ENCODE measurements at places on chromosomes 5 and 9.

GRCh38 chr5:128681096-128681495 is 143.1 kb upstream of the FBN2 start:
- no peak for DNase-seq

DNA sequence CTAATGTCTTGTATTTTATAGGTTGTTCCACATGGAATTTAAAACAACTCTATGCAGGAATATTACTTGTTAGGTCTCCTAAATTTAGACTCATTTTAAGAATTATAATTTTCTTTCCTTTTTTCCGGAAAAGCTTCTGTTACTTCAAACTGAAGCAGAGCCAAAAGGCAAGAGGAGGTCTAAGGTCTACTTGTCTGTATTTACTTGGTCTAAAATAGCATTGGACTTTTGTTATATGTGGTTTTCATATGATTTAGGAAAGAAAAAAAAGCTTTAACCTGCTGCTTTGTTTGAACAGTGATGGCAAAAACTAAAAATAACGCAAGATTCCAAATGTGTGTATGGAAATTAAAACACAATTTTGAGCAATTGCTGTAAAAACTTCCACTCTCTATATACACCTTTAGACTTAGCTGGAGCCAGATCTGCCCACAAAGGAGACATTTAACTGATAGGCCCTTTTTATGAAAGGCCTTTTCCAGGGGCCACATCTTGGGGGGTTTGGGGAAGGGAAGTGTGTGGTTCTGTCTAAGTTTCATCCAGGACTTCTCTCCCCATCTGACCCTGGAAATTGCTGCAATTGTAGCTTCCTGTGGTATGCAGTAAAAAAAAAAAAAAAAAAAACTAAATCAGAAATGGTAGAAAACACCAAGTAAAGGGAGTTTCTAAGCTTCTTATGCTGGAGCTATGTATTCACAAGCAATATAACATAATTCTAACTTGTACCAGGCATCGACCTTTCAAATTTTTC is 307.7 kb upstream of the MEF2C start:
- DNase-seq: no peak

DNA sequence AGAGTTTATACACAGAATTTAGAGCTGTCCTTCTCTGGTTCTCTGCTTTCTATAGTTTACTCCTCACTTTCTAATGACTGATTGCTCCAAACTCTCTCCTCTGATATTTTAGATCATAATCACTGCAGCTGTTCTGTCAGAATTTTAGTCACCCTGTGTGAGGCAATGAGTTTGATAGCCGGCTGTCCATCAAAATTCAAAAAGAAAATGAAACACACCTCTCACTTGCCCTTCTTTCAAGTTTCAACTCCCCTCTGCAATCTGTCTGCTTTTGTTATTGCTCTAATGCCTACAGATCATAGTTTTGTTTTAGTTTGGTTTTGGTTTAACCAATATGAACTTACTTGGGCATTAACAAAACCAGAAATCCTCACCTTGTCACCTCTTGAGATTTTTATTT is 23.3 kb upstream of the ABLIM3 start:
- no peak for DNase-seq

DNA sequence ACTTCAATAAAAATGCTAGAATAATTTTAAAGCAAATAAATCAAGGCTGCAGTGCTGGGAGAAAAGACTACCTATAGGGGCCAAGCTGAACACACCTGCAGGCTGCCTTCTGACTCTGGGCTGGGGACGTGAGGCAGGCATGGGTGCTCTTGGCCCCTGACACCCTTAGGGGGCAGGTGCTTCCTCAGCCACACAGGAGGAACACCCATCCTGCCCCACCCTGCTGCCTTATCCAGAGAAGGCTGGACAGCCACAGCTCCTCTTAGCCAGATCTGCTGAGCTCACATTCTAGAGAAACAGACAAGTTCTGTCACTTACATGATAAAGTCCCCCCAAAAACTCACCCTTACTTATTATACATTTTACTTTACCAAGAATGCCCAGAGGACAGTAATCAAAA is 6.6 kb upstream of the LMX1B start:
- DNase-seq: no peak

- DNase-seq: no peak
Observed at GRCh38 chr9:14209399-14210345, 104.3 kb downstream of the NFIB start.
